ENCODE measurements at places on chromosomes 7 and 10. TPM values are rescaled to one million over a fixed set of nuclear protein-coding genes. Genes with fewer than 3 reads are reported as not detected.

- no peak for DNase-seq
These were observed 89.6 kb downstream of the PPP1R17 start for GRCh38 chr7:31776616-31777015.

The CHST15 gene
- 19.5 TPM for total RNA-seq

- no peak for DNase-seq
These were observed 236.1 kb downstream of the PTPRN2 start for GRCh38 chr7:158351481-158351880.

DNA sequence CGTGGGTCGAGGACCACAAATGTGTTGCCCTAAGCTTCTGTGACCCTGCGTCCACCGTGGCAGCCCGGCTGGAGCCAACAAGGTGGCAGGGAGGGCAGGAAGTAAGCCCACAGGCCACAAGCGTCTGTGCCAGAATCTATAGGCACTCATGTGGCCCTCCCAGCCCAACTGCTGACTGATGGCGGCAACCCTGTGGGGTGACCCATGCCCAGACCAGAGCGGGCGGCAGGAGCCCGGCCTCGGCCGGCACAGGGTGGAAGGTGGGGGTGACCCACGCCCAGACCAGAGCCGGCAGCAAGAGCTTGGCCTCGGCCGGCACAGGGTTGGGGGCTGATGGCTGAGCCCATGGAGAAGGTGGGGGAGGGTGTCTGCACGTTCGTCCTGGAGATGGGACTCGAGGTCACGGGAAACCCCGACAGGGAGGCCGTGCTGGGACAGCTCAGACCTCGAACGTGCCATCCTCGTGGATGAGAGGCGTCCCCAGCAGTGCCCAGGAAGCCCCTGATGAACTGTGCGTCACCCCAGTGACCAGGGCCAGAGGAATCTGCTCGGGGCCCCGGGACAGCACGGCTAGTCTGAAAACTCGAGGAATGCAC is 181.0 kb downstream of the ELFN1 start:
- no peak for DNase-seq

GRCh38 chr7:125670926-125671572 is 741.4 kb upstream of the POT1 start:
- DNase-seq, result no peak

The ZYX gene
- 51.1 TPM for total RNA-seq

Data from transverse colon (tissue), 4 donors.